ENCODE measurements at places on chromosomes 5 and 9. TPM values are rescaled to one million over a fixed set of nuclear protein-coding genes. Genes with fewer than 3 reads are reported as not detected.

The FSTL4 gene
- total RNA-seq, result not detected

The CBY3 gene
- total RNA-seq, result not detected

DNA sequence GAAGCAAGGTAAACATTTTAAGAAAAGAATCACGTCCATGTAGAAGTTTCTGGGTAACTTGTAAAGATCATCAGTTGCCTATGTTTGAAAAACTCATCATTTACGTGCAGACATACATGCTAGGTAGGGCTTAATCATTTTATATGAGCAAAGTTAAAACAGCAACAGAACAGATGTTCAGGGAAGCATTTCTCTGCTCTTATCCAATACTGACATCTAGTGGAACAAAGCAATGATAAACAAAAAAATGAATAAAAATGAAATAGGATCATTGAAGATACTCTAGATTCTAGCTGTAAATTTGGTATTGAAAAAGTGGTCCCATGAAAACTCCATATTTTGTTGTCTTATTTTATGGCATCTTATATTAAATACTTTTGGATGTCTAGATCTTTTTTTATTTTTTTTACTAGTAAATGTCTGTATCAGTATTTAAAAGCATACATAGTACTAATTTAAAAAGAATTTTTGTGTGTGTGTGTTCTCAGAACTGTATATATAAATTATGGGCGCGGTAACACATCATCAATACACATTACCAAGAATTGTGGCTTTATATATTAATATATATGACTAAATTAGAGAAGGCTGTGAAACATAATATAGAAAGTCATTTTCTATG is 1050.2 kb downstream of the CDH12 start:
- no peak for DNase-seq

The DNM1 gene
- 16.2 TPM for total RNA-seq

- DNase-seq, result no peak
Measured at GRCh38 chr5:127367029-127367428, 76.4 kb downstream of the MEGF10 start.

The OLFML2A gene
- 16.4 TPM for total RNA-seq

The EIF4EBP3 gene
- 6.4 TPM for total RNA-seq

- no peak for DNase-seq
Measured at GRCh38 chr5:8474569-8474930, 605.6 kb downstream of the MTRR start.

- DNase-seq, result peak; percentile 81
Measured at GRCh38 chr9:4235871-4236804, 63.7 kb downstream of the GLIS3 start.

The EHMT1 gene
- 70.9 TPM for total RNA-seq

GRCh38 chr9:136058084-136058483 is 37.0 kb downstream of the NACC2 start:
- no peak for DNase-seq

DNA sequence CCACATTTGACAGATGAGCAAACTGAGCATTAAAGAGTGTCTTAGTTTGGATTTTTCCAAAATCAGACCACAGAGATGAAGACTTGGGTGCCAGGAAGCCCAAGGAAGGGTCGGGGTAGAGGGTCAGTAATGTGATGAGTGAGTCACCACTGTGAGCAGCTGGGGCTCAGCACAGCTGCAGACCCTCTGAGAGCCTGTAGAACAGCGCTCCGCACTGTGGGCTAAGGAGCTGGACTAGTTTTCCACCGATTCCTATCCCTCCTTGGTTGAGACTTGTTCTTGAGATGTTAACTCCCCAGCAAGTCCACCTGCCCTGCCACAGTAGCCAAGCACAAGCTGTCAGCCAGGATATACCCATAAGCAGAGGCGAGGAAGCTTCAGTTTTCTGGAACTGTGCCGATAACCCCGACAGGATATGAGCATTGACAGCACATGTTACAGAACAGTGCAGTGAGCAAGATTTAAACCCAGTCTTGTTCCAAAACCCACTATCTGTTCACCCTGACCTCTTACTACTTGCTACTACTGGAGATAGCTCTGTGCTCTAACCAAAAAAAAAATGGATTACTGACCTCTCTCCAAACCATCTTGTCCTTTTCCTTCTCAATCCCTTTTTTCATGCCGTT is 31.8 kb downstream of the EGFLAM start:
- no peak for DNase-seq

DNA sequence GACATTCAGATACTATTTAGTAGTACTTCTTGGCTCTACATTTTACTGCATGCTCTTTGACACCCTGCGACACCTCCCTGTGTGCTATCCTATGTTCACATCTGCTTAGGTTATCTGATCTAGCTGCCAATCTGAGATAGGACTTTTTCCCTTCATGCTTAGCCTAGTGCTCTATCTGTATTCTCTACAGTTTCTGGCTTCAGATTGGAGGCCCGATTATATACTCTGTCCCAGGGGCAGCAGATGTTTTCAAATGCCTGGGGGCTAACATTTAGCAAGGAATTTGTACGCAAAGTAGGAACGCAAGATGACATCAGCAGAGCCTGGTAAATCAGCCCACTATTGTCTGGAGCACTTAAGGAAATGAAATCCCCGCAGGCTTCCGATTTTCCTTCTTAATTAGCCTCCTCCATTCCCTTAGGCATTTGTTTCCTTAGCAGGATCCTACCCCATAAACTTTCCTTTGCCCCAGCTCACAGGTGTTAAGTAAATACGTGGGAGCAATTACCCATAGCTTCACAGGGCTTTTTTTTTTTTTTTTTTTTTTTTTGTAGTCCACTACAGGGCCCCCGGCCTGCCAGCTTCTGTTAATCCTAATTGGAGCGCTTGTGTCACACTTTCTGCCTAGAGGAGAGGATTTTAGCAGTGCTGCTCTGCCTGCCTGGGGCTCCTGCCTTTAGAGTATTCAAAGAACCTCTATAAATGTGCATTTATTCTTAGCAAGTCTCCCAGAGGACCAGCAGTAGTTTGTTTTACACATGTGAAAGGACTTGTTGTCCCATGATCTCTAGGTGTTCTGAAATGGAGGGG is 61.1 kb upstream of the LPAR1 start:
- no peak for DNase-seq

The S1PR3 gene
- 1.9 TPM for total RNA-seq

DNA sequence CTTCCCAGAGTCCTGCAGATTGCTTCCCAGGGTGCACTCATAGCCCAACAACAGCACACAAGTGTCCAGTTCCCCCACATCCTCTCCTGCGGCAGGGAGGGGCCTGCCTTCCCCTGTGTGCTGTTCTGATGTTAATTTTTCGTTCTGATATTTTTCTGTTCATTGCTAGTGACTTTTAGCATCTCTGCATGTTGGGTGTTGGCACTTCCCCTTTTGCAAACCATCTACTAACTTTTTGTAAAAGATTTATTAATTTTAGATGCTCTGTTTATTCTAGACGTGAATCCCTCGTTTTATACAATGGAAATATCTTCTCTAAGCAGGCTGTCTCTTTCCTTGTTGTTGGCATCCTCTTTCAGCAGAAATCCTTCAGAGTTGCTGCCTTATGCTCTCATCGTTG is 97.3 kb upstream of the DAP start:
- no peak for DNase-seq

GRCh38 chr9:20028192-20028848 is 239.5 kb upstream of the SLC24A2 start:
- no peak for DNase-seq

DNA sequence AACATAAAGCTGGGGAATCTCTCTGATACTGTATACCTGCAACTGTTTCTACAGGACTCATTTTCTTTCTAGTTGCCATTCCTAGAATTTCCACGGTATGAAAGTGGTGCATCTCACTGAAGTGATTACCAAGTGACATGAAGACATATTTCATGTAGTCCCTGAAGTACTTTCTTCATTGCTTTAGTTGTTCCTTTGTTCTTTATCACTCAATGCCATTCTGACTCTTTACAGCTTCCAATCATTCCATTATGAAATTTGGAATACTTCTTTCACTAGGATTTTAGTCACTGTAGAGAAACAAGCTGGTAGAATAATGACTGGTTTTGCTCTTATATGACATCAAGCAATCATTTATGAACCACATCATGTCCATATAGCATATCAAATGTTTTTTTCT is 645.1 kb downstream of the CDH18 start:
- DNase-seq, result no peak

DNA sequence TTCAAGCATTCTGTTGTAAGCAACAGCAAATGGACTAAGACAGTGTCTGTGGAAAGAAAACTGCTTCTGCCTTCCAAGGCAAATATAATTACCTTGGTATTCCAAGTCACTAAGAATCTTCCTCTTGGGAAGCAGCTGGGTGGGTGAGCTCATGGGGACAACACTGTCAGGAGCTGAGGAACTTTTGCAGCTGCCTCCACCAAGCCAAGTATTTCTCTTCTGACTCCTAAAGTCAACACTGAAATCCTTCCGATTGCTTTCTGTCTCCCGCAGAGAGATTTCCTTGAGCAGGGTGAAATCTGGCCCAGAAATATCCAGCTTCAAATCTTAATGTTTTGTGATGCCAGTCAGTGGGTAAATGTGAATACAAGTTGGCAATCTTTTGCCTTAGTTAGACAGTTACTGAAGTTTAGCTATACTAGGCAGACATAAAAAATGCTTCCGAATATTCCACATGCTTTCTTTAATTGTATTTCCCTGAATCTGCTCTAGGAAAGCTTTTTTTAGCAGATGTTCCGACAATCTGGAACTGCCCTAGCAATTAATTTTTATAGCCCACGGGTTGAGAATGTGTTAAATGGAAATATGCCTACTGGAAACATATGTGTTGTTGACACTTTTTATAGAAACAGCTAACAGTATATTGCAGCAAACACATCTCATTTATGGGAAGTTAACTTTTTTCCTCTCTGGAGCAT is 369.9 kb upstream of the DAB2 start:
- DNase-seq, result no peak

GRCh38 chr9:129392093-129392541 is 214.1 kb upstream of the IER5L start:
- DNase-seq, result no peak

GRCh38 chr9:70136632-70137031 is 93.0 kb downstream of the MAMDC2 start:
- no peak for DNase-seq

Measured in kidney epithelial cell (primary cell).